ENCODE measurements at places on chromosomes 5 and 9.

GRCh38 chr5:90434116-90434714 is 24.7 kb upstream of the CETN3 start:
- DNase-seq = peak; percentile 2

DNA sequence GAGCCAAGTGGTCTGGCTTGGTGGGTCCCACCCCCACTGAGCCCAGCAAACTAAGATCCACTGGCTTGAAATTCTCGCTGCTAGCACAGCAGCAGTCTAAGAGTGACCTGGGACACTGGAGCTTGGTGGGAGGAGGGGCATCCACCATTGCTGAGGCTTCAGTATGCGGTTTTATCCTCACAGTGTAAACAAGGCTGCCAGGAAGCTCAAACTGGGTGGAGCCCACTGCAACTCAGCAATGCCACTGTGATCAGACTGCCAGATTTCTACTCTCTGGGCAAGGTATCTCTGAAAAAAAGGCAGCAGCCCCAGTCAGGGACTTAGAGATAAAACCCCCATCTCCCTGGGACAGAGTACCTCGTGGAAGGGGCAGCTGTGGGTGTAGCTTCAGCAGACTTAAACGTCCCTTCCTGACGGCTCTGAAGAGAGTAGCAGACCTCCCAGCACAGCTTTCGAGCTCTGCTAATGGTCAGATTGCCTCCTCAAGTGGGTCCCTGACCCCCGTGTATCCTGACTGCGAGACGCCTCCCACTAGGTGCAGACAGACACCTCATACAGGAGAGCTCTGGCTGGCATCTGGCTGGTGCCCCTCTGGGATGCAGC is 18.2 kb upstream of the STK32A start:
- DNase-seq = peak; percentile 76

GRCh38 chr9:90044263-90044662 is 439.5 kb downstream of the GADD45G start:
- DNase-seq = no peak

DNA sequence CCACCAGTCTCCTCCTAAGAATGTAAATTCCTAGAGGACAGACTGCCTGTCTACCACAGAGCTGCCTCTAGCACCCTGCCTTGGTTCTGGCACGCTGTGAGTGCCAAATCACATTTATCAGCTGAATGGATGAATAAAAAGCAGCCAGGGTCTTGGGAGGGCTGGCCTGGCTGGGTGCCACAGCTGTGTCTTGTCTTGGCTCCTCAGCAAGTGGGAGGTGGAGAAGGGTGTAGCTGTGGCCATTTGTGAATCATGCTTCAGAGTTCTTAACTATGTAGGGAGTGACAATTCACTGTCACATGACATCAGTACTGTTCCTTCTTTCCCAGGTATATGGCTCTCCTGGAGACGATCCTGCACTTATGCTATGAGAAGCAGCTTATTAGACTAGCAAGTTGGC is 70.6 kb downstream of the DCP2 start:
- DNase-seq = peak; percentile 64

GRCh38 chr5:2750758-2751464 is 566 bp downstream of the IRX2 start:
- DNase-seq = no peak

- no peak for DNase-seq
Observed at GRCh38 chr9:110895147-110895905, 142.9 kb downstream of the LPAR1 start.

- no peak for DNase-seq
Observed at GRCh38 chr5:134127376-134127861, 12.9 kb downstream of the TCF7 start.

GRCh38 chr5:15702102-15702501 is 202.1 kb downstream of the FBXL7 start:
- no peak for DNase-seq

DNA sequence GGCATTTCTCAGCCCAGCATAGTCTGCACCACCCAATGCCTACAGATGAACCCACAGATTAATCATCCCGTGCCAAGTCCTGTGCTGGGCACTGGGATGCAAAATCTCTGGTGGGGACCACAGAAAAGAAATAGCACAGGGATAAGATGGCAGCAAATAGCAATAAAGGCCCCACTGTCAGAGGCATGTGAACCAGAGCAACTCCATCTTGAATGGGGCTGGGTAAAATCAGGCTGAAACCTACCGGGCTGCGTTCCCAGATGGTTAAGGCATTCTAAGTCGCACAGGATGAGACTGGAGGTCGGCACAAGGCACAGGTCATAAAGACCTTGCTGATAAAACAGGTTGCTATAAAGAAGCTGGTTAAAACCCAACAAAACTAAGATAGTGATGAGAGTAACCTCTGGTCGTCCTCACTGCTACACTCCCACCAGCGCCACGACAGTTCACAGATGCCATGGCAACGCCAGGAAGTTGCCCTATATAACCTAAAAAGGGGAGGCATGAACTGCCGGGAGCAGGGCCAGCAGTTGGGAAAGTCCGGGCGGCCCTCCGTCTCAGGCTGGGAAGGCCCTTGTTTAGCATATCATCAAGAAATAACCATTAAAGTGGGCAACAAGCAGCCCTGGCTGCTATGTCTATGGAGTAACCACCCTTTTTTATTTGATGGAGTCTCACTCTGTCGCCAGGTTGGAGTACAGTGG is 65.2 kb downstream of the C9orf50 start:
- DNase-seq = no peak

- DNase-seq = no peak
Observed at GRCh38 chr5:174147551-174147950, 102.0 kb downstream of the NSG2 start.

DNA sequence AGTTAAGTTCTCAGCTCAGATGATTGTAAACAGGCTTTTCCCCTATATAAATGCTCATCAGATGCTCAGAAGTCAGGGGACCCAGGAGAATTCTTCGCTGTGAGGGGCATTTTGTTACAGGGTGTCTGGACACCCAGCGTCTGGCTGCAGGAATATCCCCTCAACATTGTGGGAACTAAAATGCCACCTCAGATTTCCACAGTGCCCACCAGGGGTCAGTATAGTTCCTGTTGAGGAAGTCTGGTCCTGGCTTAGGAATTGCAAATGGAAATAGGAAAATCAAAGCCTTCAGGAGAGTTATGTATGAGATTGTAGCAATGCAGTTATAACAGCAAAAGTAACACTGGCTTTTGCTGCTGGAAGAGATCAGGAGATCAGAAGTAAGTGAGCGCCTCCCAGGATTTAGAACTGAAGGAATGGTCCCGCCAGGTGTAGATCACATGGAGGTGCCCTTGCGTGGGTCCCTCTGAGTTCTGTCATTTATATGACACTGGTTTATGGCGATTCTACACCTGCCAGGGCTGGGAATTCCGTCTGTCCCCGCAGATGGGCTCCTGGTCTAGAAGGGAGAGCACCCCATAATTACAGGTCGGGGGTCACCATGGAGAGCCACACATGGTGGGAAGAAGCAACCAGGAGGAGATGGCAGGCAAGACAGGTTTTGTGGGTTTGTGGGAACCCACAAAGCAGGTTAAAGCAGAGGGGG is 47.1 kb upstream of the CTSL start:
- peak; percentile 64 for DNase-seq

DNA sequence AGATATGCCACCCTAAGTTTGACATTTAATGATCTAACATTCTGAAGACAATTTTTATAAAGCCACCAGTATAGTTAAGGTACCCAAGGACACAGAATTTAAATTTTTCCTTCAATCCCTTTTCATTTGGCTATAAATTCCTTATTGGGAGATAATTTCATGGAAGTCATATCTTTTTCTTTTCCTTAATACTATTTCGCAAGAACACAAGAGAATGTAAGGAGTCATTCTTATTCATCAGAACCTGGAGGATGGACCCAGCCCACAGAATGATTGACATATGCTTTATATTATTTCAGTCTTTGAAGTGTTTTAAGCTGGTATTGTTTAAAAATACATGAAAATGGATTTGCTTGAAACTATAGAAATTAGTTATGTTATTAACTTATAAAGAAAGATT is 79.6 kb downstream of the DROSHA start:
- no peak for DNase-seq

DNA sequence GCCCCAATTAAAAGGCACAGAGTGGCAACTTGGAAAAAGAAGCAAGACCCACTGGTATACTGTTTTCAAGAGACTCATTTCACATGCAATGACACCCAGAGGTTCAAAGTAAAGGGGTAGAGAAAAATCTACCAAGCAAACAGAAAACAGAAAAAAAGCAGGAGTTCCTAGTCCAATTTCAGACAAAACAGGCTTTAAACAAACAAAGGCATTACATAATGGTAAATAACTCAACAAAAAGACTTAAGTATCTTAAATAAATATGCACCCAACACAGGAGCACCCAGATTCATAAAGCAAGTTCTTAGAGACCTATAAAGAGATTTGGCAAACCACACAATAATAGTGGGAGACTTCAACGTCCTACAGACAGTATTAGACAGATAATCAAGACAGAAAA is 215.8 kb downstream of the SLCO4C1 start:
- DNase-seq = no peak

GRCh38 chr9:3960661-3961144 is 339.2 kb downstream of the GLIS3 start:
- no peak for DNase-seq

DNA sequence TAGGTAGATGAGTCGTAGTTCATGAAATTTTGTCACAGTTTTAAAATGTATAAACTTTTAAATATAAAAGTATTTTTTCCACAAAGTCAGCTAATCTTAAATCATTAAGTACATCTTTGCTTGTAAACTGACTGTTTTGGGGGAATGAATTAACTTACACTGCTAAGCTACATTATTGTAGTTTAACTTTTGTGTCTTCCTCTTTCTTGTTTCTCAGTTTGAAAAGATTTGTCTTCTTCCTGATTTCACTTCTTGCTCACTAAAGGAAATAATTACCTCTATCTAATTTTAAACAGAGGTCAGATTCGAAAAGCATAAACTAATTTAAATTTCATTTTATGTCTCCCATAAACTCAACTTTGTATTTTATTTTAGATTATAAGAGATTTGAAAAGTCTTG is 5.7 kb downstream of the NIPSNAP3B start:
- no peak for DNase-seq

GRCh38 chr5:97121848-97122247 is 20.6 kb downstream of the LIX1 start:
- no peak for DNase-seq

- DNase-seq = no peak
Observed at GRCh38 chr5:87787625-87788256, 375.0 kb upstream of the CCNH start.

- DNase-seq = no peak
Observed at GRCh38 chr9:90720621-90721265, 78.1 kb upstream of the DIRAS2 start.

- DNase-seq = no peak
Observed at GRCh38 chr9:70049236-70049635, 5.6 kb downstream of the MAMDC2 start.

DNA sequence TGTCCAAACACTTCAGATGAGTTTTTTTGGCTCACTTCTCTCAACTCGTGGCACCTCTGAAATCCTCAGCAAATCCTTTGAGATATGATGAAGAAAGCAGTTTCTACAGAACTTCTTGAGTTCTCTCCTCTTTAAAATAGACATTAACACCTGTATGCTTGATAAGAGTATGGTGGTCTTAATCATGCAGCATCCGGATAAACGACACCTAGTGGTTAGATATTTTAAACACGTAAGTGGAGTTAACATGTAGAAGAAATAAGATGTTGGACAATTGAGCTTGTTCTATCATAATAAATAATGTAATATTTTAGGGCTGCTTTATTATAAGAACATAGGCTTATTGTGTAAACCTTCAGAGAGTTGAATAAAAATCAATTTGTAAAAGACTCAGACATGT is 324.8 kb downstream of the CYLC2 start:
- DNase-seq = peak; percentile 2

GRCh38 chr9:18717759-18718158 is 243.8 kb downstream of the ADAMTSL1 start:
- DNase-seq = no peak

DNA sequence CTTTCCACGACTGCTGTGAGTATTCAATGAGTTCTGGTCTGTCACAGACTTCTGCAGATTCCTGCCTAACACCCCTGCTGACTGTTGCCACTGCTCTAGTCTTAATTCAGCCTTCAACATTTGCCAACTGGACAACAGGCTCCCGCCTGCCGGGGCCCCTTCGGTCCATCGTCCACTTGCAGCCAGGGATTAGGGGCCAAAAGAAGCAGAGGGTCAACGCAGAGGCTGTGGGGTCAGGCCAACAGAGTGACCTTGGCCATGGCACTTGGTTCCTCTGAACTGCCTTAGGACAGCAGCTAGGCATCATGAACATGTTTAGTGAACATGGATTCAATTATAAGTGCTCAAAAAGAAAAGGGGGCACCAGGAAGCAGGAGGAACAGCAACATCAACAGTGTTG is 28.7 kb downstream of the MORN5 start:
- no peak for DNase-seq

- no peak for DNase-seq
Observed at GRCh38 chr9:36901528-36901927, 132.5 kb downstream of the PAX5 start.

GRCh38 chr5:147445090-147445489 is 64.8 kb downstream of the DPYSL3 start:
- DNase-seq = no peak

Data from SW480 (cell line).